Small intestine (tissue), 16 donors: ENCODE measurements at places on chromosomes 3 and 15. TPM values are rescaled to one million over a fixed set of nuclear protein-coding genes. Genes with fewer than 3 reads are reported as not detected.

The SERINC4 gene
- polyA plus RNA-seq: 0.34 TPM

The SLC35G2 gene
- not detected for polyA plus RNA-seq

The SLC24A5 gene
- polyA plus RNA-seq: not detected

The NEDD4 gene
- polyA plus RNA-seq: 7.3 TPM

The MYL3 gene
- 81.6 TPM for polyA plus RNA-seq
